Activated naive CD4-positive, alpha-beta T cell treated with anti-CD3 and anti-CD28 coated beads for 36 hours (primary cell): ENCODE measurements at places on chromosomes 5 and 9.

GRCh38 chr5:146732962-146733361, 145.6 kb downstream of the PPP2R2B start:
- DNase-seq: no peak

- no peak for DNase-seq
Observed at GRCh38 chr9:16787724-16788123, 82.7 kb downstream of the BNC2 start.

DNA sequence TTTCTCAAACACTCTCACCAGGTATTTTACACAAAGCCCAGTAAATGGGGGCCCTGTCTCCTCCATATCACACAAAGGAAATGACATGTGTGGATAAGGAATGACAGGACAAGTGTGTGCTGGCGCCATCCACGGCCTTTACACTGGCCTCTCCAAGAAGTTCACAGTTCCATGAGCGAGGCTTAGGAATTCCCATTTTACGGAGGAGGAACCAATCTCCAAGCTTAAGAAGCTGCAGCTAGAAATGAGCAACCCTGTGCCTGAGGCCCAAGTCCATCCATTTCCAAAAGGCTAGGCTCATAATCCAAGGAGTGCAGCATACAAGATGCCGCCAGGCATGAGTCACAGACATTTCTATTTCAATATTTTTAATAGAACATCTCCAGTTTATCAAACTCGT, 203.4 kb downstream of the AUH start:
- no peak for DNase-seq

DNA sequence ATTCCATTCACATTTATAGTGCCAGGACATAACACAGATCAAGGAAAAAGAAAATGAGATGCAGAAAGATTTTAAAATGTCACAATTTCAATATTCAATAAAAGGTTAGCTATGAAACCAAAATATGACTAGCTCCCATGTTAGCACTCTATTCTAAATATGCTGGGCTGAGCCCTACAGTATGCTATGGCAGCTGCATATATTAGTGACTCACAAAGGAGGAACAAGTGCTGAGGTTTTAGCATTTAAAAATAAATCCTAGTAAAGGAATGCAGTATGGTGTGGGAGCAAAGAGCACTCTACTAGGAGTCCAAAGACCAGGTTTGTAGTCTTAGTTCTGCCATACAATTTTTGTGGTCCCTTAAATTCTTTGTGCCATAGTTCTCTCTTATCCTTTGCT, 118.4 kb downstream of the OXCT1 start:
- DNase-seq: no peak

DNA sequence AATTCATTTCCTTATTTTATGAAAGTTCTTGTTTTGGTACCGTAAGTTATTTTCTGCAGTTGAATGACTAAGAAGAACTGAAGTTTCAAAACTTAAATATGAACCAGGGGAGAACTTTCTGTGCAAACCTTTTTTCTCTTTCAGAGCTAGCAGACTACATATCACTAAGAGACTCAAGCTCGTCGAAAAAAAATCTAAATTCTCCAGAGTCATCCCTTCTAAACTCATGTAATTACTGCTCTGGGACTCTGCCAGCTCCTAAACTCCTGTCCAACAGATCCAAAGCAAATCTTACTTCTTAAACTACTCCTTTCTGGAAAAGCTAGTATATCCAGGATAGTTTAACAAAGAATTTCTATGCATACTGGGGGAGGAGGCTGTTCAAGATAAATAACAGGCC, 87.0 kb upstream of the NR5A1 start:
- DNase-seq: no peak

- DNase-seq: no peak
Observed at GRCh38 chr5:157456301-157456700, 3.7 kb upstream of the NIPAL4 start.

GRCh38 chr5:146116361-146116760, 11.0 kb upstream of the PLAC8L1 start:
- no peak for DNase-seq

- no peak for DNase-seq
Observed at GRCh38 chr5:102624405-102624804, 125.6 kb upstream of the SLCO6A1 start.

GRCh38 chr9:114082017-114082762, 4.1 kb upstream of the AMBP start:
- DNase-seq: peak; percentile 94

DNA sequence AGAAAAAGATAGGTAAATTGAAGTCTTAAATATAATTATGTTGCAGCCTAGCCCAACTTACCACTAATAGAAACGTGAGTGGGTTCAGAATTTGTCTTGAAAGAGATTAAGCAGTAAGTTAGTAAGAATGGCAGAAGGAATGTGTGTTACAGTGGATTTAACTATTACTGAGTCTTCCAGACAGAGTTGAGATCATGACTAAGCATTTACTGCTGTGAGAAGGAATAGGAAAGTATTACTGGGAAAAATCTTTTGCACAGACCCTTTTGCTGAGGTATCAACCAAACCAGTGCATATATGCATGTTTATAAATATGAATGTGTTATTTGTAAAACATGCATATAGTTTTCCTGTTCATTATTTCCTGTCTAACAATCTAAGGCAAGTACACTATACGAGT, 112.8 kb upstream of the EFNA5 start:
- no peak for DNase-seq

- DNase-seq: no peak
Observed at GRCh38 chr5:64977779-64978178, 209.0 kb downstream of the CWC27 start.

DNA sequence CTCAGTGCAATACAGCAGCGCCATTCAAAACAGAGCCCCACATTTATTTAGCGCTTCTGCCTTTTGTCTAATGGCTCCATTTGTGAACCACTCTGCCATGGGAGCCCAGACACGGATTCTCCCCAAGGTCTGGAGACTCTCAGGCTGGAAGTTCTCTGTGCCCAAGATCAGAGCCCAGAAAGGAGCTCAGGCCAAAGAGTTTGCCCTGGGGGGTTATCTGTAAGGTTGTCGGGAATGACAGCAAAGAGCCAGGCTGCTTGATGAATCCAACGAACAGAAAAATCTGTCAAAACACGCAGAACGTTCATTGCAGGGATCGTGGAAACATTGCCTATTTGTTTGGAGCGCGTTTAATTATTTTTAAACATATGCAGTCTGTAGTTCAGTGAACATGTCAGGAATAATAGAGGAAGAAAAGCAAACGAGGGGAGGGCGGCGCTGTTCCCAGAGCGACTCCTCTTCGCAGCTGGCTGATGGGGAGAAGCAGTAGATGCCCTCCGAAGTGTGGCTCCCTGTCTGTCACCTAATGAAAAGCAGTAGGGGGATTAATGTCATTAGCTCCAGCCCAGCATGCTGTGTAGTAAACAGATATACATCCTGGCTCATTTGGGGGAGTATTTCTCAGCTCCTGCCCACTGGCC, 464.9 kb upstream of the MPDZ start:
- DNase-seq: no peak

DNA sequence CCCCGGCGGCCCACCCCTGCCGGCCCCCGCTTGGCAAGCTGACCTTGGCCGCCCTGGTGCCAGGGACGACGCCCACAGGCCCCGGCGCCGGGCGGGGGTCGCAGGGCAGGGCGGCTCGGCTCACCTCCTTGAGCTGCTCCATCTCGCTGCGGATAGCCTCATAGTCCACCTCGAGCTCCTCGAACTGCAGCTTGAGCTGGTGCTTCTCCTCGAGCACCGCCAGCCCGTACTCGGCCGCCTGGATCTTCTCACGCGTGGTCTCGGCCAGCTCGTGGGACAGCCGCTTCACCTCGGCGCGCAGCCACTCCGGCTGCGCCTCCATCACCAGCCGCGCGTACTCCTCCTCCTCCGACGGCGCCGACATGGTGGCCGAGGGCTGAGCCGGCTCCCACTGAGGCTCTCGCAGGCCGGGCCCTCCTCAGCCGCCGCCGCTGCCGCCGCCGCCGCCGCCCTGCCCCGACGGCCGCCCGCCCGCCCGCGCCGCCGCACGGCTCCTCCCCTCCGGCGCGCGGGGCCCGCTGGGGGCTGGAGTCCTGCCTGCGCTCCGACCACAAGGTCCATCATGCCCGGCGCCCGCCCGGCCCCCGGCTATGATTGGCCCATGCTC, at the start of gene BICD2:
Gene BICD2 (minus strand): TSS at position 453 of the 607 bp plus-strand sequence. CDS start 89 bp downstream, at position 364.
- no peak for DNase-seq

DNA sequence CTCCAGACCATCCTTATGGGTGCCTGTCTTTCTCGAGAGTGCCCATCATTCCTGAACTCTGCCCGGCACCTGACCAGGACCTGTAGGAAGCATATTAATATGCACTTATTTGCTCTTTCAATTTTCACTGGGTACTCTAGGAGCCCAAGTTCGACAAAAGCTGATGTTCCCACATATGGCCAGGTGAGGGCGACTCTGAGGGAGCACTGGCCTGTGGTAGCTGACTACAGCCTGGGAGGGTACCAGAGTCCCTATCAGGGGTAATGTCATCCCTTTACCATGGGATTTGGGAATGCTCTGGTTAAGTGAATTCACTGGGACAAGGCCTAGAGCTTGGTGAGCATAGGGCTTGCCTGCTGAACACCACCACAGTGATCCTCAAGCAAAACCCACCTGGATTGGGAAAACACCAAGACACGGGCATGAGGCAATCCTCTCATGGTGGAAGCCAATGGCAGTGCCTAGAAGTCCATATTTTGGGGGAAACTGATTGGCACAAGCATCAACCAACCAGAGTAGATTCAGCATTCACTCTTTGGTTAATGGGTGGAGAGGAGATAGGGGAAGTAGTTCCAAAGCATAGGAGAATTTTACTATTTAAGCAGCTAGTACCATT, 112.2 kb downstream of the MTX3 start:
- DNase-seq: peak; percentile 65

DNA sequence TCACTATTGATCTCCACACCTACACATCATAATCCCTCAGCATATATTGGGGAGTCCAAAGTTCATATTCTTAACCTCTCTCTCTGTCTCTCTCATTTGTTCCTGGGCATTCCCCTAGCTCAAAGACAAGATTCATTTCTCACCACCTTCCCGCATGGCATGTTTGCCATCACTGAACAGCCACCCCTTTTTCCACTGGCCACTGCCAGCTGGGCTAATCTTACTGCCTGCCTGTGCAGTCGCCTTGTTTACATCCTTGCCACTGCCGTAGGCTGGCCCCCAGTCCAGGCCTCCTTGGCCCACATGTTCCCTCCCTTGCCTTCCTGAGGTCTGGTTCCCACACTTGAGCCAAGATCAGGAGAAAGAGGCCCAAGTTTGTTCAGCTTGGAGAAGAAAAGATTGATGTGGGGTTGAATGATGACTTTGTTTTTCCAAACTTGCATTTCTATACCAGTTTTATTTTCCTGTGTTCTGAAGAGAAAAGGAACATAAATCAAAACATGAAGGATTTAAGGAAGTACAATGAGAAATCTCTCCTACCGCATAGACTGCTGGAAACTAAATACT, 80.2 kb downstream of the PLAC8L1 start:
- DNase-seq: no peak

DNA sequence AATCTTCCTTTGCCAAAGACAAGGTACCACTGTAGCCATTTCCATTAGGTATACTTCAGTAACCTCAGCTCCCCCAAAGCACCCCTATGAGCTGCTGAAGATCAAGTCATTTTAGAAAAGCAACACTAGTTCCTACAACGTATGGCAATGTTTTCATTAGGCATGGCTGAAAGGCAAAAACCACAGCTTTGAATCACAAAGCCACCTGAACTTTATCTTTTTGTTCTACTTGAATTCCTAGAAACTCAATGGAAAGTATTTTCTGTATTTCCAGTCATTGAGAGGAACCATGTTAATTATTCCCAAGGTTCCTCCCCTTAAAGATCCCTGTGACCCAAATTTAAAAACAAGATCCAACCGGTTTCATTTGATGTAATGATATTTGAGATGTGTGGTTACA, 152.1 kb downstream of the EFNA5 start:
- no peak for DNase-seq

DNA sequence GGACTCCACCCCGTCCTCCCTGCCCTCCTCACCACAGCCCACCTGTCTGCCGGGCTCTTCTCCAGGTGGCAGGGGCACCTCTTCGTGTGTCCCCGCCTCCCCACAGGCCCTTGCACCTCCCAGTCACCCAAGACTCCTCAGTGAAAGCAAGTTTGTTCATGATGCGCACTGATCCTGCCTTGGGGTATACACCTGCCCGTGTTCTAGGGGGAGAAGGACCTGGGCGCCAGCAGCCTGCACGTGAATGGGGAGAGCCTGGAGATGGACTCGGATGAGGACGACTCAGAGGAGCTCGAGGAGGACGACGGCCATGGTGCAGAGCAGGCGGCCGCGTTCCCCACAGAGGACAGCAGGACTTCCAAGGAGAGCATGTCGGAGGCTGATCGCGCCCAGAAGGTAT, 124.9 kb downstream of the EHMT1 start:
- no peak for DNase-seq

- no peak for DNase-seq
Observed at GRCh38 chr9:113630386-113631136, 167.0 kb downstream of the RGS3 start.

GRCh38 chr5:312845-313244, 8.7 kb upstream of the AHRR start:
- no peak for DNase-seq

- no peak for DNase-seq
Observed at GRCh38 chr9:110114086-110114858, 93.7 kb downstream of the C9orf152 start.
